Stimulated activated CD8-positive, alpha-beta memory T cell treated with anti-CD3 and anti-CD28 coated beads, Interleukin-4, amount 100 ng/mL, for 1 hour (primary cell): ENCODE measurements at places on chromosomes 6 and 20.

DNA sequence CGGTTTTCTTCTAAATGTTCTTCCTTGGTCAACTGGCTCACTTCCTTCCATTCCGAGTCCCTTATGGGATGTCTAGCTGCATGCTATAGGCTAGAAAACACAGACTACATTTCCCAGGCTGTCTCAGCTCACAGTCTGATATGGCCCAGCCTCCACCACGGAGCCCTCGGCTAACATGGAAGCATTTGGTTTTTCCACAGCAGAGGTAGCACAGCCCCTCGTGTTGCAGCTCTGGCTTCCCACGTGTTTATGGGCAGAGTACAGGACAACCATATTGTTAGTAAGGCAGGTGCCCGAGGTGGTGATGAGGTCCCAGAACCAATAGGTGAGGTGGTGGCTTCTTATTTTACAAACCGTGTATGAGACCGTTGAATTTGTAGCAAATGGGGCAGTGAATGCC lies 8.7 kb downstream of the GPLD1 start:
- DNase-seq: no peak

GRCh38 chr6:1764397-1764987 lies 154.8 kb downstream of the FOXC1 start:
- no peak for DNase-seq

DNA sequence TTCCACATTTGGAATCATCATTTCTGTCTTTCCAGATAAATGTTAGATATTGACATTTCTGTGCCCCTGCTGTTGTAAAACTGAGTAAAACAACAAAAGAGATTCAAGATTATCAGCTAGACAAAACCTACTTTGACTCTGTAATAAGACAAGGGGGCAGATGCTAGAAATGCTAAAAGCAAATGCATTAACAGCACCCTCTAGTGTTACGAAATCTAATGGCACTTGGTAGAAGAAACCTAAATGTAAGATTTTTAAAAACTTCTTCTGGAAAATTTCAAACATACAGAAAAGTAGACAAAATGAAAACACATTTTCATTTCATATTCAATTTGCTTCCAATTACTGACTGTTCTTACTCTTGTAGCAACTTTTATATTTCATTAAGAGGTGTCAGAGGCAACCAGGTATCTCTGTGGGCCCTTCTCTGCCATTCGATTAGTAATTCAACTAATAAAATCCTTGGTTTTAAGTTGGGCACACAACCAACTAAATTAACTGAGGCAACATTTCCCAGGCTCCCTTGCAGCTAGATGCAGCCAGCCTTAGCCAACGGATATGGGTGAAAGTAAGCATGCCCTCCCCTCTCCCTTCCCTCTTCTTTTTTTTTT lies 45.0 kb downstream of the SLC23A2 start:
- DNase-seq: no peak

GRCh38 chr20:25863536-25864325 lies 167.1 kb upstream of the ZNF337 start:
- no peak for DNase-seq

- no peak for DNase-seq
These were observed 23.4 kb upstream of the SLCO4A1 start for GRCh38 chr20:62618611-62619529.

DNA sequence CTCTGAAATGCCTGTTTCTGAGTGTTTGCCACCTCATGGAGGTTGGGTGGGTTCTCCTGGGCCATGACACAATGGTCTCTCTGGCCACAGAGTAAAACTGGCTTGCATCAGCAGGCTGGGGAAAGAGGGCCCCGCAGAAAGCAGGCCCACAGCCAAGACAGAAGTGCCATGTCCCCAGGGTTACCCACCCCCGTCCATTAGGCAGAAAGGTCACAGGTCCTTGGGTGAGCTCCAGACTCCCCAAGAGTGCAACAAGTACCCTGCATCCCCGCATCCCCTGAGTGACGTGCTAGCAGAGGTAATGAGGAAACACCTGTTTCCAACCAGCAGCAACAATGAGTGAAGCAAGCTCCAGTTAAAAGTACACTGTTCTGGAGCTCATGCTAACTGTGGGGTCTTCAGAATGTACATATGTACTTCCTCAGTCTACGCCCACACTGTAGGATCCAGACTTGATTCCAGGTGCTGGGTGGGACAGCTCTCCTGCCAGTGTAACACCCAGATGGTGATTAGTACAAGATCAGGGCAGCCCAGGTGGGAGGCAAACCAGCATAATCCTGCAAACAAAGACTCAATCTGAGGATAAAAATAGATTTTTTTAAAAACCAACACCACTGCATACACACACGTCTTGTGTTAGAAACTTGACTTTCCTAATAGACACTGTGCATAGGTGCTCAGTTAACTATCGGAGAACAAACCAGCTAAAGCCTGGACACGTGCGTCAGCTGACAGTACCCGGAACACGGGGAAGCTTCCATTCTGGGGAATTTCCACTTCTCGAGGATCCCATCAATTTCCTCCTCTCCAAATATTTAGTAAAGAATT lies 31.5 kb downstream of the RRBP1 start:
- DNase-seq: no peak

DNA sequence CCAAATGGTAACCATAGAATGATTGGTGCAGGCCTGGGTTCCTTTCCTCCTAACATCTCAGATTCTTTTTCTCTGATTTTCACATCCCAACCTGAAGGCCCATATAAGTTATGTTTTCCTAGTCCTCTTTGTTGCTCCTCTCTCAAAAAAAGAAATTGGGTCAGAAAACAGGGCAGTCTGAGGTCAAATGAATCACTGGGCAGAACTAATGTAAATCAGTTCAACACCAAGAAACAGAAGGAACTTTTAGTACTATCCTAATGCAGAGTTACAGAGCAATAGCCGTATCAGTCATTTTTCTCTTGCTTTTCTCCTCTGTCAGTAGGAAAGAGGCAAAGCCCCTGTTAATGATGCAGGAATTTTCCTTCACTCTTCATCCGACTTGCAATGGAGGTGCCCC lies 11.0 kb upstream of the TPD52L1 start:
- DNase-seq: no peak

GRCh38 chr6:85186546-85187175 lies 263.2 kb upstream of the NT5E start:
- no peak for DNase-seq

- DNase-seq: no peak
These were observed 46.8 kb upstream of the SLCO4A1 start for GRCh38 chr20:62595491-62595890.

DNA sequence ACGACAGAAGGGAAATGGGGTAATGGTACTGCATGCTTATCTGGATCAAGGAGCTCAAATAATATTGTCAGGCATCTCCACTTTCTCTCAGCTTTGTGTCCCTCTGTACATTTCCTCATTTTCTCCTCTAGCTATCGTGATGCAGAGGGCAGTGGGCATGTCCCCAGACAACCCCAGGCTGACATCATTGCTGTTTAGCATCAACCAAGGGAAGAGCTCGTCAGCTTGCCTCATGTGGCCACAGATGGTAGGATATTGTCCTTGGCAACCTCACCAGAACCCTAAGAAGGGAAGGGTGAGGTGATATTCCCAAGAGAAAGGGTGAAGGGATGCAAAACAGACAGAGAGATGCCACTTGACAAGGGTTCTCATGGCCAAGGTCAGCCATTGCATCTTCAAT lies 58.3 kb downstream of the MAFB start:
- DNase-seq: no peak

GRCh38 chr20:34927736-34928135 lies 27.9 kb downstream of the GSS start:
- DNase-seq: no peak

- DNase-seq: no peak
These were observed 672.9 kb downstream of the HACE1 start for GRCh38 chr6:104186831-104187230.

DNA sequence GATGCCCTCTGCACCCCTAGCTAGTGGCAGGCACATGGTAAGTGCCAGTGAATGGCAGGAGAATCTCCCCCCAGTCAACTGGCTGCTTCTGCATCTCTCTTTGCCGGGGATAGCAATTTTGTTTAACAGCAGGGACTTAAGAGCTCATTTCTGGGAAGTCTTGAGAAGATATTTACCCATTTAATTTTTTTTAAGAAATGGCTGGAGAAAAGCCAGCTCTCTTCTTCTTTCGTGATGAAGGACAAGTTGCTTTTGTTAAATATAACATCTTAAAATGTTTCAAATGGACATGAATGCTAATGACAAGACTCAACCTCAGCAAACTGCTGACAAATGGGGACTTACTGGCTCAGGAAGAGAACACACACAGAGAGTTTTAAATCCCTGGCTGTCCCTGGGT lies 55.0 kb upstream of the IYD start:
- DNase-seq: no peak

- no peak for DNase-seq
These were observed 28.3 kb downstream of the PPP1R16B start for GRCh38 chr20:38833857-38834164.

- DNase-seq: no peak
These were observed 108.5 kb upstream of the HIVEP1 start for GRCh38 chr6:11903645-11904044.

GRCh38 chr6:12102350-12102749 lies 90.2 kb downstream of the HIVEP1 start:
- DNase-seq: no peak

- peak; percentile 48 for DNase-seq
These were observed 27.6 kb upstream of the SRF start for GRCh38 chr6:43143235-43144128.

GRCh38 chr20:4134861-4135379 lies 119.6 kb upstream of the RNF24 start:
- no peak for DNase-seq

- peak; percentile 75 for DNase-seq
These were observed at the start of gene CST7 for GRCh38 chr20:24948939-24949679. Gene CST7, plus strand, starts transcription at chr20:24949269. Its CDS starts 237 bp downstream, at chr20:24949506.

DNA sequence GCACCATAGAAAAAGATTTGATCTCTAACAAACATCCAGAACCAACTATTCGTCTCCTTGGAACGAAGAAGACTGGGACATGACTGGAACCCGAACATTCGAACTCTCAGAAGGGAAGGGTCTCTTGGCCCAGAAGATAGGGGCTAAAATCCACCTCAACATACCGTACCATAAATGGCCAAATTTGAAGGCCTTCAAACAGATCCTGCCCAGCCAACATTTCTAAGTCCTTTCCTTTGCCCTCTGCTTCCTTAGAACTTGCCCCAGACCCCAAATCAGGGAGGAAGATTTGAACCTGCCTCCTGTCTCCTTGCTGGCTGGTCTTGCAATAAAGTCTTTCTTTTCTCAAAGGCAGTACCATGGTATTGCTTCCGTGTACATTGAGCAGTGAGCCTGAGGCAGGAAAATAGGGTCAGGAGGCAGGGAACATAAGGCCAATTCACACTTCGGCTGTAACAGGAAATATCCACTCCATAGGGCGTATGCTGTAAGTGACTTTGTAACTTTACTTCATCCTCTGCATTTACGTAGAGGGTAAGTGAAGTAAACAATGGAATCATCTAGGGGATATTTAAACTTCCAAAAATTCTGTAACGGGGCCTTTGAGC lies 1.8 kb upstream of the PXDC1 start:
- no peak for DNase-seq

GRCh38 chr6:169831450-169832246 lies 80.2 kb downstream of the ERMARD start:
- peak; percentile 59 for DNase-seq

DNA sequence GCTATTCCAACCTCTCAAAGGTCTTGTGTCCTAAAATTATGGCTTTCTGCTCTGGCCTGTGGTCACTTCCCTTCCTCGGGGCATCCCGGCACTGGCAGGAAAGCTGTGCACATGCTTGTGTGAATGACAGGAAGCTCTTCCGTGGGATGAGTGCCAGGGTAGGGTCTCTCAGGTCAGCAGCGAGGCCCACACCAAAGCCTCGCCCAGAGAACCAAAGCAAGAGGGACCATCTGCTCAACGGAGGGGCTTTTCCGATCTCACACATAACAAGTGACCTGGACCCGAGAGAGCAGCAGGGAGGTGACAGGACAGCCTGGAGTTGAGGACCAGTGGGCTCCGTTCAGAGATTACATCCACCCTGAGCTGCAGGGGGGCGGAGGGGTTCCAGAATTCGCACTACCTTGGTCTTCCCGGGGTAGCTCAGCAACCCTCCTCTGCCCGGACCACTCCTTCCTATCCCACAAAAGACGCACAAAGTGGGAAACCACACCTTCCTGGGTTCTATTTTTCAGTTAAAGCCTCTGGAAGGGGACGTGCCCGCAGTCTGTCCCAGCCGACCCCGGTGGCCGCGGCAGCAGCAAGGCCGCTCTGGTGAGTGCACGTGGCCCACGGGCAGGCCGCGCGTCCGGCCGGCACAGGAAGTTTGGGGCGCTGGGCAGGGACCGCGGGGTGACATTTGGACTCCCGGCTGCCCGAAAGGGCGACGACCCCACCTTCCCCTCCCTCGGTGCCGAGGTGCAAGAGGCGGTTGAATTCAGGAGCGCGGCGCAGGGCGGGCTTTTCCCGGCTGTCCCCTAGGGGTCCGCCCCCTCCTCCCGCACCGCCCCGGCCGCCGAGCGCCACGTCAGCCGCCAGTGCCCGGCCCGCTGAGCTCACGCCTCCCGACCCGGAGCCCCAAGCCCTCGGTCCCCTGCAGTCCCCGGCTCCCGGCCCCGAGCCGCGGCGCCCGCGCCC lies 988 bp downstream of the TXNDC5 start:
- DNase-seq: no peak

DNA sequence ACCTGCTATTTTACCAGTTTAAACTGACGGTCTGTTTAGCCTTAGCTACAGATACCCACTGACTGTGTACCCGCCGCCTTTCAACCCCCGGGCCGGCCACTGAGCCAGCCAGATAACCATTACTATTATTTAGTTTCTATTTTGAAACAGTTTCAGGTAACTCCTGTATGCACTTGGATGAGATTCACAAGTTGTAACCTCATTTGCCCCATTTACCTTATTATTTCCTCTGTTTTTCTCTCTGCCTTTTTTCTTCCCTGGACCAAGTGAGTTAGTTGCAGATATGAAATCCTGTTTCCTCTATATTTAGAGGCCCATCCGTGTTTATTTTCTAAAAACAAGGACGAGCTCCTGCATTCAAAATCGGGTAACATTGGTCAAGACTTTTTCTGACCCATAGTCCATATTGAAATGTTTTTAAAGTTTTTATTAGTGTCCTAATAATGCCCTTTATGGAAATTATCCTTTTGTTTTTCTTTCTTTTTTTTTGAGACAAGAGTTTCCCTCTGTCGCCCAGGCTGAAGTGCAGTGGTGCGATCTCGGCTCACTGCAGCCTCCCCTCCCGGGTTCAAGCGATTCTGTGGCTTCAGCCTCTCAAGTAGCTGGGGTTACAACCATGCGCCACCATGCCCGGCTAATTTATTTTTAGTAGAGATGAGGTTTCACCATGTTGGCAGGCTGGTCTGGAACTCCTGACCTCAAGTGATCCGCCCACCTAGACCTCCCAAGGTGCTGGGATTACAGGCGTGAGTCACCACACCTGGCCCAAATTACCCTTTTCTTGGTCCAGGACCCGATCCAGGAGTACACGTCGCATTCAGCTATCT lies 767 bp downstream of the AP5S1 start:
- DNase-seq: no peak

DNA sequence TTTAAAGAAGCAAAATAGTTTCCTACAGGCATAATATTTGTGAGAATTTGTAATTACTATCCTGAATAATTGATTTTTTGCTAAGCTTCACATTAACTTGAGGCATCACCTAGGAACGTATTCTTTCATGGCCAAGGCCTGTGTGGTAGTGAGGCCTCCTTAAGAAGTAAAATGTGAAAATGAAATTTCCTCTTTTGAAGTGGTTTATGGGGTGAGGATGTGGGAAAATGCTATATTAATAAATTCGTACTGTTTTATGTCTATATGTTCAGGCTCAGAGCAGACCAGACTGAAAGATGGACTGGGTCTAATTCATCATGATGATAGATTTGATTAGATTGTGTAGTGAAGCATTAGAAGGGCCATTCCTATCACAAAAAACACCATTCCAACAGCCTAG lies 33.1 kb downstream of the MYLIP start:
- no peak for DNase-seq
